Psoas muscle (tissue), 8 donors: ENCODE measurements at places on chromosomes 2 and 18.

DNA sequence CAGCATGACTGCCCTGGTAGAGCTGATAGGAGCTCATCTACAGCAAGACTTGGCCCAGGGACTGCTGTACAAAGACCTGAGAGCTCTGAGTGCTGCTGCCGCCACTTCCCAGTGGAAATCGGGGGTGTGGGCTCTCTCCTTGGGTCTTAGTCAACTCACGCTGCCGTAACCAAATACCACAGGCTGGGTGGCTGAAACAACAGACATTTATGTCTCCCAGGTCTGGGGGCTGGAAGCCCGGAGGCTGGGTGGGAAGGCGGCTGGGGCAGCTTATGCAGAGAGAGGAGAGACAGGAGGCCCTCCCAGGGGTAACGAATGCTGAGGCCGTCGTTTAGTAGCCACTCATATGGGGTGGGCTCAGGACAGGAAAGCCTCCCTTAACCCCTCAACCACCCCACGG, 15.4 kb upstream of the MAL start:
- DNase-seq: no peak

DNA sequence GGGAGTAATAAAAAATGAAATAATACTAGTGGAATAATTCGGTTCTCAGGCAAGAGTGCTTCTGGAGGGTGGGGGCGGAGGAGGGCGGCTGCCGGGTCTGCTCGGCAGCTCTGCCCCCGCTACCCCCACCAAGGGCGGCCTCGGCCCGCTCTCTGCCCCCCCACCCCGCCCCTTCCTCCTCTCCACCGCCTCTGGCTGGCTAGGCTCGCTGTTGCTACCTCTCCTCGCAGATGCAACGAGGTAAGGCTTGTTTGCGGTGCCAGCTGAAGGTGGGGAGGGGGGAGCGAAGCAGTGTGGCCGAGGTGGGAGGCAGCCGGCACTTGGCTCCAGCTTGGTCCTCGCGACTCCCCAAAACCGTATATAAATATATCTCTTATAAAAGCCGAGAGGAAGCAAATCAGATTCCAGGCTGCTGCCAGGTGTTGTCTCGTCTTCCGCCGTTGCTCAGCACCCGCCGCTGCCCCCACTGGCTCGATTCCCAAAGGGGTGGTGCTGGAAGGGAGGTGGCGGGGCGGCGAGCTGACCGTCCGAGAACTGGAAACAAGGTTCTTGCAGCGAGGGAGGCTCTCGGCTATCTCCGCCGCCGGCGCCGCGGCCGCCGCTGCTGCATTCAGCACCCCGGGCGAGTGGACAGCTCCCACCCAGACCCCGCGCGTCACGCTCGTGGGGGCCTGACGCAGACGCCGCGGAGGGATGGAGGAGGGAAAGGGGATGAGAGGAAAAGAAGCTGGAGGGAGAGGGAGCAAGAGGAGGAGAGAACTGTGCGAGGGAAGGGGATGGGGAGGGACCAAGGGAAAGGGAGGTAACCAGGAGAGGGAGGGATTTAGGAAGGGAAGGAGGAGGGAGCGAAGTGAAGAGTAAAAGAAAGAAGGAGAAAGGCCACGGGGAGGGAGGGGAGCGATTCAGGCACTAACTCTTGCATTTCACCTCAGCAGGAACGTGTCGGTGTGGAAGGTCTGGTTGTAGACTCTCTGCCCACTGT, at the start of gene MARCHF4:
Gene MARCHF4 (minus strand): TSS at position 763 of the 982 bp plus-strand sequence. CDS start 2,223 bp downstream, outside the sequence.
- peak; percentile 81 for DNase-seq

DNA sequence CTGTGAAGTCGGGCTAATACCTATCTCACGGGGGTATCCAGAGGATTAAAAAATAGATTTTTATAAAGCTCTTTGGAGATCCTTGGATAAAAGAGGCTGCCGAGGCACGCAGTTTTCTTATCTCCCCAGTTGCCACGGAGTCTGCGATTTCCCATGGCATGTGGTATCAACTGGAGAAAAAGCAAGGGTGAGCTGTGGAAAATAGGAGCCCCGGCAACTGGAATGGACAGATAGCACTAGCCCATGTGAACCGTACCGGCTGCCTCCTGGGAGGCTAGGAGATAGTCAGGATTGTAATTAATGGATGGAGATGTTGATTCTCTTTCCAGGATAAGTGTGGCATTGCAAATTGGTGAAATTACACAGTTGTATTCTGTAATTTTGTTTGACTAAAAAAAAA, 407.6 kb upstream of the KCNH7 start:
- no peak for DNase-seq

DNA sequence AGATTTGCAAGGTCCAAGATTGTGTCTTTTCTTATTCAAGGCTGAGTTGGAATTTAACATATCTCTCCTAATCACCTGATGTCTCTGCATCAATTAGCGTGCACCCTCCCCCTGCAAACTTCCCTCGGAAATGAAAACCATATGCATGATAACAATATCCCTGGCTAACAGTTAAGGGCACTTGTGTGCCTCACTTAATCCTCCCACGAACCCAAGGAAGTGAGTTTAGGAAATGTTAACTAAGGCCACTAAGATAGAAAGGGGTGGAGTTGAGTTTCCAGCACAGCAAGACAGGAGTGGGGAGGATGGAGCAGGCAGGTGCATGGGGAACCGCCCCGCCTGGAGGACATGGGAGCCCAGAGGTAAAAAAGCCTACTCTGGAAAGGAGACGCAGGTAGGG, 52.4 kb upstream of the PTMA start:
- no peak for DNase-seq

DNA sequence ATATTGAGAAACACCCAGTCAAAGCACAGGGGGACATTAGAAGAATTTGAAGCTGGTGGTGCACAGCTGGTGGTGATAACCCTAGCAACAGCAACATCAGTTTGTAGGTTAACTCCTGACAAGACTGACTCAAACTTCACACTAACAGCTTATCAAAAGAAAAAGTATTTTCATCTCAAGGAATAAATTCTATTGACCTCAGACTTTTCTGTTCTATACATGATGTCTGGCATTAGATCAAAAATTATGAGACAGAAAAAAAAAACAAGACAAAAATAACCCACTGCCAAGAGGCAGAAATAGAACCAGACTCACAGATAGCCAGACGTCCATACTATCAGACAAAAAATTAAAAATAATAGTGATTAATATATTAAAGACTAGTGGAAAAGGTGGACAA, 126.1 kb downstream of the COL6A3 start:
- DNase-seq: no peak

- no peak for DNase-seq
These were observed 39.4 kb downstream of the ACOXL start for GRCh38 chr2:110771547-110772382.

- DNase-seq: no peak
These were observed 127.4 kb downstream of the CHST9 start for GRCh38 chr18:27057519-27058234.

- no peak for DNase-seq
These were observed 46.9 kb upstream of the RPL31 start for GRCh38 chr2:100955226-100955625.

DNA sequence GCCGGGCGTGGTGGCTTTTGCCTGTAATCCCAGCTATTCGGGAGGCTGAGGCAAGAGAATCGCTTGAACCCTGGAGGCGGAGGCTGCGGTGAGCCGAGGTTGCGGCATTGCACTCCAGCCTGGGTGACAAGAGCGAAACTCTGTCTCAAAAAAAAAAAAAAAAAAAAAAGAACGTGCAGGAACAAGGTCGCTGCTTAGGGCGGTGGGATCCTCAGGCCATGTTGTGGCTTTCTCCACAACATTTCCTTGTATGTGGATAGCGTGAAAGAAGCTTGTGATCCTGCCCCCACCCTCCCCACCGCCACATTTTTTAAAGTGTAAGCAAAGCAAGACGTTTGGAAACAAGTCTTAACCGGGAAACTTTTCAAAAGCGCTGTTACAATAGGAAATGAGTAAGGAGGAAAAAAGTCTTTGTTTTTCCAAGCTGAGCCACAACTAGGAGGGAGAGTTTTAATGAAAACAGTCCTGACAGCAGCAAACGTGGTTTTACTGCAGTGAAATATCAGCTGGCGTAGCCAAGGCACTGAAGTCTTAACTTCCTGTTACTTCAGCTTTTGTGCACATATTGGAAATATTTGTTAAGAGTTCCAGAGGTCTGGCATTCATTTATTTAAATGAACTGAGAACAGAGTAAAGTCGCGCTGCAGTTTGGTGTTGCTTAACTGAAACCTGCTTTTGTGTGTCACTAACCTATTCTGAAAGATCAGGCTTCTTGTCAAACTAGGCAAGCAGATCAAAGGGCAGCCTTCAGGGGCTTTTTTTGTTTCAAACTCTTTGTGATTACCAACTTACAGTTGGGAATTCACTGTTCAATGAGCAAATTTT, 3.8 kb downstream of the TGIF1 start:
- peak; percentile 56 for DNase-seq

- no peak for DNase-seq
These were observed 125.1 kb downstream of the ATL2 start for GRCh38 chr2:38251940-38252339.

DNA sequence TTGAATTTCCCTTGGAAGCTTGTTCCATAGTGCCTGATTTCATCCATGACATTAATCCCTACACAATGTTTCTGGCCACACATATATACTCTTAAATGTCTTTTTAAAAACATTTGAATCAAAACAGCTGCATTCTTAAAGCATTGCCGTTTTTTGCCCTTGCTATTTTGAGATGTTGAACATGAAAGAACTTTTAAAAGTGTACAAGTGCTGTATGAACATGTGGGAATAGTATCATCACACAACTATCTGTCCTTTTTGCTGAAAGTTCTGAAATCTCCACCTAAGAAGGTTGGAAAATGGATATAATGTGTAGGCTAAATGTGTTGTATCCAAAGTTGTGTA, 318.7 kb upstream of the UBE2E3 start:
- no peak for DNase-seq

DNA sequence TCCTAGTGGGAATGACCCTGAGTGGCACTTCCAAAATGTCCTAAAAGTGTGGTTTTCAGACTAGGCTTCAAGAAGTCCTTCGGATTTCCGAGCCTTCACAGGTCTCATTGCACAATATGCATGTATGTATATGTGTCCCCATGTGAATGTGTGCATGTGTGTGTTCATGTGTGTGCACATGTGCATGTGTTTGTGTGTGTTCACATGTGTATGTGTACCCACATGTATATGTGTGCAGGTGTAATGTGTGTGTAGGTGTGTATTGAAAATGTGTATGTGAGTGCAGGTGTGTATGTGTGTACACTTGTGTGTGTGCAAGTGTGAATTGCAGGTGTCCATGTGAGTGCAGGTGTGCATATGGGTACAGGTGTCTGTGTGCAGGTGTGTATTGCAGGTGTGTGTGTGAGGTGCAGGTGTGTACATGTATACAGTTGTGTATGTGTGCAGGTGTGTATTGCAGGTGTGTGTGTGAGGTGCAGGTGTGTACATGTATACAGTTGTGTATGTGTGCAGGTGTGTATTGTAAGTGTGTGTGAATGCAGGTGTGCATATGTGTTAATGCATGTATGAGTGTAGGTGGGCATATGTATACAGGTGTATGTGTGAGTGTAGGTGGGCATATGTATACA, 124.4 kb upstream of the EPB41L3 start:
- no peak for DNase-seq

- no peak for DNase-seq
These were observed 36.0 kb upstream of the EVA1A start for GRCh38 chr2:75596784-75597183.

DNA sequence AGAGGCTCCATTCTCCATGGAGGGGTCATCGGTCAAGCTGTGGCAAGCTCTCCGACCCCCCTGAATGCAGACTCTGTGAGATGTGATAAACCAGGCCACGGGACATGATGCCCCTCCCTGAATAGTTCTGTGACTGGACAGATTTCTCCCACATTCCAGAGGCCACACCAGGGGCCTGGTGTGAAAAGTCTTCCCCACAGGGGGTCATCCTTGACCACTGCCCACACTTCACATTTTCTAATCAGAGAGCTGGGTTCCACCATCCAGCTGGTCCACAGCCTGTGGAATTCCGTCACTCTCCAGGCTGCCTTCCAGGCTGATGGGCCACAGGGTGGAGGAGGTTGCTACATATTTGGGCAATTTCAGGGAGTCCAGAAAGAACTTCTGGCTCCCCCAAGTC, 51.3 kb upstream of the CYRIA start:
- no peak for DNase-seq

DNA sequence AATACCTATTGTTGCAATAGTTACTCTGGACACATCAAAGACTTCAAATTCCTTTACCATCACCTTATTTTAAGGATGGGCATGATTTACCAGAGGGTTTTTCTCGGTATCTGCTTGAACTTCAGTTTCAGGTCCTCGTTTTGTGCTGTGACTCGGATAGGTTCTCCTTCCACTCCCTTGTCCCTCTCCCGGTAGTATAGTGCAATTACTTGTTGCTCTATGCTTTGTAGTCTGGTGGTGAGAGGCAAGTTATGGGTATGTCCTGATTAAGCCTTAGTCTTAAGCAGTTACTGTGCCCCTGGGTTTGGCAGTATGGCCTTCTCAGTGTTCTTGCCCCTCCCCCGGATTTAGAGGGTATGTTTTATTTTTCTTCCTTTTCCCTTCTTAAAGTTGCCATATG, 96.6 kb downstream of the RHBDD1 start:
- no peak for DNase-seq

GRCh38 chr2:239927424-239927981, 97.6 kb downstream of the NDUFA10 start:
- no peak for DNase-seq

DNA sequence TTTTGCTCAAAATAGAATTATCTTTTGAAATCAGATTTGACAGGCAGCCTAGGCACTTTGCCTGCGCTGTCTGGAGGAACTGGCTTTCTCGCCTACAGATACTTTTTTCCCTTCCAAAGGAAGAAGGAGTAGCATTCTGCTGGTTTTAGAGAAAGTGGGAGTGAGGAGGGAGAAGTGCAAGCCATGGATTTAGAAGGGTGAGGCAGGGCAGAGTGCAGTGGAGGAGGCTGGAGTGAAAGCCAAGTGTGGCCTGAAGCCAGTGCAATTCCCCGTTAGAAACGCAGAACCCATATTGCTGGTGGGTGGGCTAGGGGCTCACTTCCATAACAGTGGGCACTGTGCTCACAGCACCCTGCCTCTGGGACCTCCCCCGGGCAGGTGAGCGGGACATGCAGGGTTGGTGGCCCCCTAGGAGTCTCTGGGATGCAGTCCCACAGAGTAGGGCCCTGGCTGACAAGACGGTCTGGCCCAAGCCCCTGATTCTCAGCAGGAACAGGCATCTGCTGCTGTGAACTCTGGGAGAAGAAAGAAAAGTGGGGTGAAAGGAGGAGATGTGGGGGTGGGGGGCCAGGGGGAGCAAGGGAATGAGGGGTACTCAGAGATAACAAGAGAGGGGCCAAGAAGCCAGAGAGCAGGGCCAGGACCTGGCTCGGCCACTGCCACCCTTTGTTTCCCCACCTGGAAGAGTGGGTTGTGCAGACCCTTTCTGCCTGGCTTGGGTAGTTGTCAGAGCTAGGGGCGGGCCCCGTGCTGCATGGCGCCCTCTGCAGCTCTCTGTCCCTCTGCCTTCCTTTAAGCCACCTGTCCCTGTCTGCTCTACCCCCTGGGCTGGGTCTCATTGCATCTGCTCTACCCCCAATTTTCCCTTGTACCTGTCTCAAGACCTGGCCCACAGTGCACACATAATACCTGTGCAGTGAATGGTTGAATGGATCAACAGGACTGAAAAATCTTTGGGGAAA, 273.5 kb upstream of the HS6ST1 start:
- DNase-seq: no peak

GRCh38 chr18:67608615-67609273, 92.2 kb upstream of the DSEL start:
- no peak for DNase-seq
